ENCODE measurements at places on chromosomes 5 and 9. TPM values are rescaled to one million over a fixed set of nuclear protein-coding genes. Genes with fewer than 3 reads are reported as not detected.

Gene RASGEF1C
- total RNA-seq = not detected

Gene GPR21
- total RNA-seq = 0.28 TPM

GRCh38 chr5:14263113-14263512 lies 120.0 kb downstream of the TRIO start:
- no peak for DNase-seq

GRCh38 chr5:34914671-34915138 lies 599 bp downstream of the RAD1 start:
- DNase-seq = peak; percentile 29

DNA sequence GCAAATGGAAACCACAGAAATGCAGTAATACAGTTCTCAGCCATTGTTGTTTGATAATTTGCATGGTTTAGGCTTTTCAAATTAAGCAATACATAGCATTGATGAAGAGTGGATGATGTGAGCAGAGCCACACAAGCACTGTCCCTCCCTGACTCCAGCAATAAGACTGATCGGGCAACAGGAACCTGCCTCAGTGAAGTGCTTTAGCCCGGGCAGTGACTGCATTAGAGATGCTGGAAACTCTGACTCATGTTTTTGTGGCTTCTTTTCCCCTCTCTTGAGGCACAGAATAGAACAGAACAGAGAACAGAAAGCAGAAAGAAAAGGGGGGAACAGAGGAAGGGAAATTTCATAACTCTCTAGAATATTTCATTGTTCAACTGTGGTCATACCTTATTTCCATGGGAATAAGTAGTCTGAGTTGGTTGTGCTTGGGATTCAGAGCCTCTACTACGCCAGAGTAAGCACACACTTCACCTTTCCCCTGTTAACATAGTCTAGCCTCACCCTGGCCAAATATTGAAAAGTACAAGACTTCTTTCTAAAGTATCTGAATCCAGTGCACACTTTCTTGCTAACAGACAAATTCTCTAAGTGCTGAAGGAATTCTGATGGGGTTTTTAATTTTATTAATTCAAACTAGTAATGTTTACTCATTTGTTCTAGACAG lies 164.8 kb upstream of the VCAN start:
- DNase-seq = peak; percentile 89

DNA sequence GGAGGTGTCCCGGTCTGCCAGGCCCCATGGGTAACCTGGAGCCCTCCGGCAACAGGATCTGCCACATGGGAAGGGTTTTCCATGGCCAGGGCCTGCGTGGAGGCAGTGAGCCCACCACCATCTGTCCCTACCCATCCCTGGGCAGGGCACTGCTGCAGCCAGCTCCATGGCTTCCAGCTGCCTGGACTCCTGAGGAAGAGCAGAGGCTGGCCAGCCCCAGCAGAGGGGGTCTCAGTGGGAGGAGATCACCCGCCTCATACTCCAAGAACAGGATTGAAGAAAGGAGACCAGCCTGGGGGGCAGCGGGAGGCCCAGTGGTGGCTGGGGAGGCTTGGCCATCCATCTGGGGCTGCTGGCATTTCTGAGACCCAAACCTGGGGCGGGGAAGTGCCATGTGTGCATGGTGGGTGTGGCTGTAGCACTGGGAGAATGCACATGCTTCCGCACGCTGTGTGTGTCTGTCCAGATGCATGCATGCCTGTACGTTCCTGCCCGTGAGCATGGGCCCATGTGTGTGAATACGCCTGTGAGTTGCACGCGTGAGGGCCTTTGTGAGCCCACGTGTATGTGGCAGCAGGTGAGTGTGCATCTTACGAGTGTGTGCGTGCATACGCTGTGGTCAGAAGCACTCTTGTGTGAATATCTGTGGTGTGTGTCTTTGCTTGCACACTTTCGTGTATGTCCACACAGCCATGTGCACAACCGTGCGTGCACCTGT lies 78.5 kb downstream of the LMX1B start:
- DNase-seq = no peak

GRCh38 chr9:13952906-13953305 lies 361.0 kb downstream of the NFIB start:
- no peak for DNase-seq
